Left kidney (tissue), 8 donors: ENCODE measurements at places on chromosomes 7 and 10. TPM values are rescaled to one million over a fixed set of nuclear protein-coding genes. Genes with fewer than 3 reads are reported as not detected.

FGFR2 gene
- polyA plus RNA-seq, result 115 TPM

CXCL12 gene
- 417 TPM for polyA plus RNA-seq

CDC14C gene
- 0.08 TPM for polyA plus RNA-seq

ADRA2A gene
- 2.9 TPM for polyA plus RNA-seq

HMX3 gene
- not detected for polyA plus RNA-seq

SPDYE6 gene
- 6.3 TPM for polyA plus RNA-seq

DNA sequence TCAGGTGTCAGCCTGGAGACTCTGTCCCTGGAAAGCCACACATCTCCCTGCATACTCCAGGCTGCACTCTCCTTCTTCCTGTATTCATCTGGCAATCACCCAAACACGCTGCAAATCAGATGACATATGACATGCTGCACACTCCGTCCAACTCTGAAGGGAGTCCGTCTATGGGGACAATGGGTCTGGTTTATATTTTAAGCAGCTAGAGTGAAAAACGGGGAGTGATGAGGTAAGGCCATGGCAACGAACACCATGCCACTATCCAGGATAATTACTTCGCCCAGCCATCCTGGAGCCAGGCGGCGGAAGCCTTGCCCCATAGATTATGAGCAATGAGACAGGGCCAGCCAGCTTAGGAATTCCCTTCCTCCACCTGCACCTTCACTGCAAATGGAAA is 140.1 kb downstream of the PLXNA4 start:
- DNase-seq, result no peak

DNA sequence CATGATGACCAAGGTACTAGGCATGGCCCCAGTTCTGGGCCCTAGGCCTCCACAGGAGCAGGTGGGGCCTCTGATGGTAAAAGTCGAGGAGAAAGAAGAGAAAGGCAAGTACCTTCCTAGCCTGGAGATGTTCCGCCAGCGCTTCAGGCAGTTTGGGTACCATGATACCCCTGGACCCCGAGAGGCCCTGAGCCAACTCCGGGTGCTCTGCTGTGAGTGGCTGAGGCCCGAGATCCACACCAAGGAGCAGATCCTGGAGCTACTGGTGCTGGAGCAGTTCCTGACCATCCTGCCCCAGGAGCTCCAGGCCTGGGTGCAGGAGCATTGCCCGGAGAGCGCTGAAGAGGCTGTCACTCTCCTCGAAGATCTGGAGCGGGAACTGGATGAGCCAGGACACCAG is 7.4 kb downstream of the ZSCAN21 start:
- no peak for DNase-seq

- DNase-seq, result no peak
Observed at GRCh38 chr10:62681211-62681940, 123.1 kb upstream of the ADO start.

- DNase-seq, result no peak
Observed at GRCh38 chr10:33376476-33376875, 42.0 kb upstream of the NRP1 start.

- DNase-seq, result no peak
Observed at GRCh38 chr7:75663302-75663907, 75.3 kb downstream of the HIP1 start.

DNA sequence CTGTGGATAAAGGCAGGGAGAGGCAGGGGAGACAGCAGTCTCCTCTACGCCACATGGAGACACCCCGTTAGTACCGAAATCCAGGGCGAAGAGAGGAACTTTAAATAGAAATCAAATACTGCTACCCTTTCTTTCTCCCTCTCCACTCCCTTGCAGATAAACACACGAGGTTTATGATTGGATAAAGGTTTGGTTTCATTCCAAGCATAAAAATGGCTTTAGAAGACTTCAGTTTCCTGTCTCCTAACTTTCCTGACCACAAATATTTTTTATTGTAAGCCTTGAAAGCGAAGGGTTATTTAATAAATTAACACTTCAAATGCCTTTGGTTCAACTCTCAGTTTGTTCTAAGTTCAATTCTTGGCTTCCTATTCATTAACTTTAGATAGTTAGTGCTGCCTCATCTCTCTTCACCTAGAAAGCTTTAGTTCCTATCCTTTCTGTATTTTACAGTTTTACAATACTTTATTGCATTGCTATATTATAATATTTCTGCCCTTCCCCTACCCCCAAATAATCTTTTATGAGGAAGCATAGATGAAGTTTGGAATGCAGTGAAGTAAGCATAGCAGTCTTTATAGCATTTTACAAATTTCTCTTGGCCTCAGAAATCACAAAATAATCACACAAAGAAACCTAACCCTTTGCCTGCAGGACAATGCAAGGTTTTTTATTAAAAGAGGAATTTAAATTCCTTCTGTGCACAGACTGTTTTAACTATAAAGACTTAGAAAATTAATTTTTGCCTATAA is 31.5 kb upstream of the ARID5B start:
- peak; percentile 42 for DNase-seq

GRCh38 chr10:102802920-102803534 is 34.2 kb downstream of the CYP17A1 start:
- DNase-seq, result no peak

- no peak for DNase-seq
Observed at GRCh38 chr10:104329735-104330134, 8.5 kb downstream of the ITPRIP start.
